Activated CD8-positive, alpha-beta T cell treated with anti-CD3 and anti-CD28 coated beads for 36 hours (primary cell): ENCODE measurements at places on chromosomes 2 and 18. TPM values are rescaled to one million over a fixed set of nuclear protein-coding genes. Genes with fewer than 3 reads are reported as not detected.

DNA sequence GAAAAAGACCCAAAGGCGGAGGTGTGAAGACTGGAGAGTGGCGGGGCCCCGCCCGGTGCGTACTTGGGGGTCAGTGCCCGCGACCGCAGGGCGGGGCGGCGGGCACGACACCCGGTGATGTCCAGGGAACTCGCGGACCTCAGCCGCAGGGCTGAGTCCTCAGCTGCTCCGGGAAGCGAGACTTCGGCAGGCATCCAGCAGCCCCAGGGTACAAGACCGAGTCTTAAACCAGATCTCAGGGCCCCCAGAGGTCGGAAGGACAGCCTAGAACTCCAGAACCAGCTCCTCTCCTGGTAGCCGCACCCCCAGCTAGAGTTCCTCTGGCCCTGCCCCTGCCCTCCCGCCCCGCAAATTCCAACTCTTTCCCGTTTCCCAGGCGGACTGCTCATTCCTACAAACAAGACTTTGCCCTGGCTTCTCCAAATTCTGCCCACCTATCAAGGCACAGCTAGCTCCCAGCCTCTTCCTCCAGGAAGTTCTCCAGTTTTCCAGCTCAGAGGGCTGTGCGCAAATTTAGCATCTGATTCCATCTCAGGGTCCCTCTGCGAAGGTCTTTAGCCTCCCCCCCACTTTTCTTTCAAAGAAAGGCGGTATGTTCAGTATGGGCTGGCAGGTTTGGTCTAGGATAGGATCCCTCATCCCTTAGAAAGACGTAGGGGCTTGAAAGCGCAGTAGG is 26.0 kb upstream of the NOTO start:
- DNase-seq = peak; percentile 59

DNA sequence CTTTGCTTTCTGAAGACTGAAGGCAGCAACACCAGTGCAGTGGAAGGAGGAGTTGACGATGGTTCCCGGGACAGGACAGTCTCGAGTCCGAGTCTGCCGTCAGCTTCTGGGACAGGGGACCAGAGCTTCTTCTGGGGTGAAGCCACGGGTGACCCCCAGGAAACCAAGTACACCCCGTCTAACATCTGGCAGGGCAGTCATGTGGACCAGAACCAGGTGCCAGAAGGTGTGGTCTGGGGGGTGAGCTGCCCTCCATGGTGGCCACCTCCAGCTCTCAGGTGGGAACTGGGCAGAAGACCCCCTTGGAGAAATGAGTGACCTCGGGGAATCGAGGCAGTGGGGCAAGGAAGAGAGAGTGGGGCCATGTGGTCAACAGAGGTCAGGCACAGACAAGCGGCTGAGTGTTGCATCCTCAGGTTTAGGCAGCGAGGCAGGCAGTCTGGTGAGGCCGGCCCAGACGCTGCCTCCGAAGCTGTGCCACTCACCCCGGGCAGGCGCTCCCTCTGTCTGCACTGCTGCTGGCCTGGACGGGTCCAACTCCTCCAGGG is 204.3 kb downstream of the HDAC4 start:
- DNase-seq = no peak

DNA sequence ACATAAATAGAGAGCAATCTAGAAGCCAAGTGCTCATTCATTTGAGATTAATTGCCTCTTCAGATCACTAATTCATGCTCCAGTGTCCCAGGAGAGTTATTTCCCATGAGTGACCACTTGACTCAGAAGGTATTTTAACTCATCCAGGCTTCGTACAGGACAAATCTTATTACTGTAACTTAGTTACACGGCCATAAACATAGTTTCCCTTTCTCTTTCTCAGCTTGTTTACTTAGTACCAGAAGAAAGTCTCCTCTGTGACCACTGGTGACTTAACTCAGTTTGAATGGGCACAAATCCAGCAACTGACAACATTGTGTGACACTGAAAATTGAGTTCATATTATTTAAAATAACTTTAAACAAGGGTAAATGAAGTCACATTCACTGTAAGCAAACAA is 25.3 kb downstream of the MMADHC start:
- DNase-seq = no peak

DNA sequence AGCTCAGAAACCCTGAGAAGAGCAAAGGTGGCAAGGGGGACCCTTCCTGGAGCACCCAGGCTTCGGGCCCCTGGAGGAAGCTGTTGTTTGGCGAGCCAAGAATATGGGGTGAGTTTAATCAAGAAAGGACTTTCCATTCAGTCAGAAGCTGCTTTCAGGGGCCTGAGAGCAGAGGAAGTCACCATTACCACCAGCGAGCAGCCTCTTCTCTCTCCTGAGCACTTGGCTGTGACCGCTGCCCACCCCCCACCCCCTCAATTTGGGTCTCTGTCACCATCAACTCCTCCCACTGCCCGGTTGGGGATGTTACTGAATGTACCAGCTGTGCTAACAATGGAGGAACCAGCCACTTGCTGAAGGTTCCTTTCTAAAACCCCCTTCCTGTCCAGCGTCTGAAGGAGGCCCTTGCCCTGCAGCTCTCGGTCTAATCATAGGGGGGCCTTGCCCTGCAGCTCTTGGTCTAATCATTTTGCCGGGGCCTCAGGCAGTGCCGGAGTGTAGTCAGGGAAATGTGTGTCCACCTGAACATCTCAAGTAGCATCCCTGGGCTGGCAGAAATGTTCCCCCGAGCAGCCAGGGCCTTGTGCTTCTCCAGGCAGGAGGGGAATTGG is 943 bp downstream of the INPP5D start:
- DNase-seq = peak; percentile 79

GRCh38 chr2:66445925-66446871 is 11.3 kb downstream of the MEIS1 start:
- DNase-seq = no peak

- no peak for DNase-seq
These were observed 218.7 kb upstream of the PIEZO2 start for GRCh38 chr18:11368020-11368419.

Gene SNORC
- 2.4 TPM for total RNA-seq

Gene ERBB4
- total RNA-seq = not detected
